Right cardiac atrium (tissue), 5 donors: ENCODE measurements at places on chromosomes 1 and 21. TPM values are rescaled to one million over a fixed set of nuclear protein-coding genes. Genes with fewer than 3 reads are reported as not detected.

DNA sequence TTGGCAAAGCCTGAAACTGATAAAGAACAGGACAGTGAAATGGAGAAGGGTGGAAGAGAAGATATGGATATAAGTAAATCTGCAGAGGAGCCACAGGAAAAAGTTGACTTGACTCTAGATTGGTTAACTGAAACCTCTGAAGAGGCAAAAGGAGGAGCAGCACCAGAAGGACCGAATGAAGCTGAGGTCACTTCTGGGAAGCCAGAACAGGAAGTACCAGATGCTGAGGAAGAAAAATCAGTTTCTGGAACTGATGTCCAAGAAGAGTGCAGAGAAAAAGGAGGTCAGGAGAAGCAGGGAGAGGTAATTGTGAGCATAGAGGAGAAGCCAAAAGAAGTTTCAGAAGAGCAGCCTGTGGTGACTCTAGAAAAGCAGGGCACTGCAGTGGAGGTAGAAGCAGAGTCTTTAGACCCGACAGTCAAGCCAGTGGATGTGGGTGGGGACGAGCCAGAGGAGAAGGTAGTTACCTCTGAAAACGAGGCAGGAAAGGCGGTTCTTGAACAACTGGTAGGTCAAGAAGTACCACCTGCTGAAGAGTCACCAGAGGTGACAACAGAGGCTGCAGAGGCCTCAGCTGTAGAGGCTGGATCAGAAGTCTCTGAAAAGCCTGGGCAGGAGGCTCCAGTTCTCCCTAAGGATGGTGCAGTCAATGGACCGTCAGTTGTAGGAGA lies 16.3 kb downstream of the CCDC17 start:
- DNase-seq, result no peak

Gene ADCY10
- 0.20 TPM for polyA plus RNA-seq

- no peak for DNase-seq
Measured at GRCh38 chr1:36533897-36534296, 51.2 kb upstream of the CSF3R start.

Gene RPE65
- polyA plus RNA-seq, result 0.07 TPM

GRCh38 chr1:16440131-16440469 lies 424 bp upstream of the NECAP2 start:
- no peak for DNase-seq
